ENCODE measurements at places on chromosomes 12 and 14.

DNA sequence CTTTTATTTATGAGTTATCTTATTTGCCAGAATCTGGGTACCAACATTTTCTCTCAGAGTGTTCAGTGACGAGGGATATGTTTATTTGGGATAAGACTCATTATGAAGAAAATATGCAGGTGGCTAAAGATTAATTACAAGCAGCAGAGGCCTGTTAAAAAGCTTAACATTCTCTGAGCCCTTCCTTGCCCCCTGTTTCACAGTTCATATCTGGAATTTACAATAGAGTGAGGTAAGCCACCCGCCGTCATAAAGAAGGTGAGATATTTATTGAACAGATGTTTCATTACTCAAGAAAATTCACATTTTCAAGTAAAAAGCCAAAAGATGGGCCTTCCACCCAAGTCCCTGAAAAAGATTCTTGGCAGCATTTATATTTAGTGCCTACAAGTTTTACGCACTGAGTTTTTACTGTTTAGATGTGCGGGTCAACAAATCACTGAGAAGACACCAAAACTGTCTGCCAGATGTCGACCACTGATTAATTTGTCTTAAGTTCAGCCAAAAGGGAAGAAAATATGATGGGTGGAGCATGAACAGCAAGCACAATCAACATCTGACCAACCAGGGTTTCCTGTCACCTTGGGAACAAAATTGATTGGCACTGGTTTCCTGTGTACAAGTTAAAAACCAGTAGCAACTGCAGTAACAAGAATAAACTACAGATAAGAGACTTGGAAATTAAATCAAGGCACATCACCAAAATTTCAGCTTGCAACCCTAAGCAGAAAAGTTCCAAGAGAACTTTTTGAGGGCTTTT, 85.5 kb upstream of the PTPRB start:
- DNase-seq = no peak

- DNase-seq = no peak
These were observed 1.1 kb downstream of the MGST1 start for GRCh38 chr12:16348435-16349130.

- DNase-seq = no peak
These were observed 550.0 kb upstream of the TBX3 start for GRCh38 chr12:115233891-115234543.

- DNase-seq = no peak
These were observed 27.1 kb upstream of the C12orf71 start for GRCh38 chr12:27109334-27110028.

DNA sequence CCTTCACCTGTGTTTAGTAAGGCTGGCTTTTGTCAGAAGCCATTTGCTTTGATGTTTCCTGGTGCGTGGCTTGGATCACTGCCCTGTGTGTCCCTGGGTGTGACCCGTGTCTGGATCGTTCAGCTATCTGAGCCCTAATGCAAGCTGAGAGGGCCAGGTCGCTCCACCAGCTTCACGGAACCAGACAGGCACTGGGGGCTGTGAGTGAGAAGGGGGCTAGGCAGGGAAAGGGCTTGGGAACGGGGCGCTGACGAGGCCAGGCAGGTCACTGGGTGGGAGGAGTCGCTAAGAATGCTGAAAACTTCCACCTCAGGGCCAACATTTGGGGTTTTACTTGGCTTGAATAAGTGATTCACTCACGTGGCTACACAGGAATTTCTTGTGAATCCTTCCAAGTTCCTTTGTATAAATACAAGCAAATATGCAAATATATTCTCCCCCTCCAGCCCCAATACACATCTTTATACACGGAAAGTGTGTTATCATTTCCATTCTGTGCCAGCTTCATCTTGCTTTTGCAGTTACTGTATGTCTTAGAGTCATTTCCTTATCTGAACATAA, 24.2 kb upstream of the MMP17 start:
- DNase-seq = no peak

GRCh38 chr12:107651571-107652449, 33.8 kb upstream of the PWP1 start:
- no peak for DNase-seq

DNA sequence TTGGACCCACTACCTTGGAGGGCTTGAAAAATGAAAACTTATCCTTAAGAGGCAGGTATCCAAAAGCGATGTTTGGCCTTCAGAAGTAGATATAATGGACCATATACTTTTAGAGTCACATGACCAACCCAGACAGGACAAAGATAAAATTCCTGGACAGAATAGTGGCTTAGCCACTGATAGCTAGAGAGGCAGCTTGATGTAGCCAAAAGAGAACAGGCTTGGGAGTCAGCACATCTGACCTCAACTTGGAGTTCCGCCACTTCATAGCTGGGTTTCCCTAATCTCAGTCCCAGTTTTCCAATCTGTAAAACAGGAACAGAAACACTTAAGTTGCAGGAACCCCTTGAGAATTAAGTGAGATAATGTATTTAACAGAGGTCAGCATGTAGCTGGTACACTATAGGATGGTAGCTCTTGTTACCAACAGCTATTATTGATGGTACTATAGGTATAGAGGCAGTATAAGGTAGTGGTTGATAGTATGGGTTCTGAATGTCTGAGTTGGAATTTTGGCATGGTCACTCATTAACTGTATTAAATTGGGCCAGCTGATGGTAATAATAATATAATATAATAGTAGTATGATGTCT, 63.2 kb upstream of the USP44 start:
- no peak for DNase-seq

DNA sequence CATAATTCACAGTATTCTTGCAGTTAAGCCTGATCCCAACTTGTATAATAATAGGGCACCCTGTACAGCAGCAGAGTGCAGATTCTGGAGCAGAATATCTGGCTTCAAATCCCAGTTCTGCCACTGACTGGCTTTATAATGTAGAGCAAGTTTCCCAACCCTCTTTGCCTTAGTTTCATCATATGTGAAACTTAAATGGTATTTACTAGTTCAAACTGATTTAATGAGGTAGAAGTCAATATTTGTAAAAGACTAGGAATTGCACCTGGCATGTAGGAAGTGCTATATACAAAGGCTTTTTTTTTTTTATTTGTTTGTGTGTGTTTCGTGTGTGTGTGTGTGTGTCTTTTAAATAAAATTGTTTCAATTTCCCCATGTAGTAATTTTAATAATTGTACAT, 125.9 kb downstream of the CCER1 start:
- no peak for DNase-seq

Measured in stimulated activated CD8-positive, alpha-beta memory T cell treated with anti-CD3 and anti-CD28 coated beads, Interleukin-4, amount 100 ng/mL, for 1 hour (primary cell).